Daoy (cell line): ENCODE measurements at places on chromosomes 3 and 15.
A peak's percentile ranks its signal among the peaks of the same experiment; 100 is the strongest.

- DNase-seq: no peak
Measured at GRCh38 chr3:41684797-41685735, 276.8 kb downstream of the ULK4 start.

DNA sequence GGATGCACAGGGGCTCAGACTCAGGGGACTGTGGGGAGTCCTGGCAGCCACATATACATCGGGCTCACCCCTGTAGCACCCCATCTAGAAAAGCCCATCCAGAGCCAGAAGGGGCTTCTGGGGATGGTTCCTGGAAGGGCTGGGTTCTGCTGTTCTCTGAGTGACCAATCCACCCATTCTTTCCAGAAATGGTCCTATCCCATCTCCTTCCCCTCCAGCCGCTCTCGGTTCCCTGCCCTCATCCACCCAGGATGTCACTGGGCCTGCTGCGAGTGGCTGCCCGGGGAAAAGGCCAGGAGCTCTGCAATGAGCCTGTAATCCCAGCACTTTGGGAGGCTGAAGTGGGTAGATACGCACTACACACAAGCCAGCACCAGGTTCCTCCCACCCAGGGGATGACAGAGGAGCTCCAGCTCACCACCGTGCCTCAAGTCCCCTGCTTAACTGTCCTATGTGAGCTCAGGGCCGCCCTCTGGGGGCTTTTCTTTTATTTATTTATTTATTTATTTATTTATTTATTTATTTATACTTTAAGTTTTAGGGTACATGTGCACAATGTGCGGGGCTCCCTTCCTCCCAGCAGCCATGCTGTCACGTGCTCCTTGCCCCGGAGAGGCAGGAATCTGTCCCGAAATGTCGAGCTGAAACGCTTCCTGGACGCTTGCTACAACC, 13.6 kb upstream of the CSK start:
- DNase-seq: no peak

- no peak for DNase-seq
Measured at GRCh38 chr15:31347981-31348803, 21.6 kb downstream of the KLF13 start.

DNA sequence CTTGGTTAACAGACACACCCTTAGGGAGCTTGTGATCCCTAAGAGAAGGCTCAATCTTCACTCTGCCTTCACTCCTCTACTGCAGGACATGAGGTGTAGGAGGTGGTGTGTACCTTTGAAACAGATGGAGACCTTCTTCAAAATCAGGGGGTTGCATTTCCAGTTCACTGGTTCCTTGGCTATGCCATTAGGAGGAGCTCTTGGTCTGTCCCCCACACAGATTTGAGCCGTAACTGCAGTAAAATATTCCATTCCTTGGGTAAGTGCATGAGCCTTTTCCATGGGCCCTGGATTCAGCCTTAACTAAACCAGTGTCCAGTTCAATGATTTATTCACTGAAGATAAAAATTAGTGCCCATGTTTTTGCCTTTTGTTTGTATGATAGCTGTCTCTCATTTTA, 144.6 kb downstream of the MCTP2 start:
- no peak for DNase-seq

- DNase-seq: no peak
Measured at GRCh38 chr15:65363766-65364165, 14.0 kb downstream of the IGDCC3 start.

DNA sequence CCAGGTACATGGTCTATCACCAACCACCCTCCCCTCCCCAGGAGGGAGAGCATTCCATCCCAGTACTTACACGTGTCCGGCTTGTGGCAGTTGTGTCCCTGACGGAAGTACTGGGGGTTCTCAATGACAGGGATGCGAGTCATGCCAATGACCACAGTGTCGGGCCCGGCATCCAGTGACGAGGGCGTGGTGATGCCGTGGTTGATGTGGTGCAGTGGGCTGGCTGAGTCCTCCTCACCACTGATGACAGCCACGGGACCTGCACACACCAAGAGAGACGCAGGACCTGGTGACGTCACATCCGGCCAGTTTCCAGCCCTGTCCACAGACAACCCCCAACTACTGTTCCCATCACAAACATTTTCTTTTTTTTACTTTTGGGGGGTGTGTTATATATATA, 223.8 kb downstream of the NTRK3 start:
- DNase-seq: peak; percentile 53

DNA sequence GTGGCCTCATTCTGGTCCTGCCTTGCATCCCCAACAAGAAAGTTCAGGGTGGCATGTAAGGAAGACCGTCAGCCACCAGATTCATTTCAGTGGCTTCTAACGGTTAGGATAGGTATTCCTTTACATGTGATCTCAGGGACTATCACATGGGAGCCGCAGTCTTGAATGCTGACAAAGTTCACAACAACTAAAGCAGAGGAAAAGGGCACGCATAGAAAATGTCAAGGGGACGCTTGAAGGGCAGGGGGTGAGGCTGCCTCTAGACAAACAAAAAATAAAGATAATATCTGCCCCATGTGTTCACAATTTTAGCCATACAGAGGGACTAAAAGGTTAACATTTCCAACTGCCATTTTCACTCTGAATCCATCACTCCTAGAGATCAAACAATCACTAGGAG, 31.9 kb upstream of the ARL8B start:
- no peak for DNase-seq
